ENCODE measurements at places on chromosomes 3 and 15.
A peak's percentile ranks its signal among the peaks of the same experiment; 100 is the strongest.

DNA sequence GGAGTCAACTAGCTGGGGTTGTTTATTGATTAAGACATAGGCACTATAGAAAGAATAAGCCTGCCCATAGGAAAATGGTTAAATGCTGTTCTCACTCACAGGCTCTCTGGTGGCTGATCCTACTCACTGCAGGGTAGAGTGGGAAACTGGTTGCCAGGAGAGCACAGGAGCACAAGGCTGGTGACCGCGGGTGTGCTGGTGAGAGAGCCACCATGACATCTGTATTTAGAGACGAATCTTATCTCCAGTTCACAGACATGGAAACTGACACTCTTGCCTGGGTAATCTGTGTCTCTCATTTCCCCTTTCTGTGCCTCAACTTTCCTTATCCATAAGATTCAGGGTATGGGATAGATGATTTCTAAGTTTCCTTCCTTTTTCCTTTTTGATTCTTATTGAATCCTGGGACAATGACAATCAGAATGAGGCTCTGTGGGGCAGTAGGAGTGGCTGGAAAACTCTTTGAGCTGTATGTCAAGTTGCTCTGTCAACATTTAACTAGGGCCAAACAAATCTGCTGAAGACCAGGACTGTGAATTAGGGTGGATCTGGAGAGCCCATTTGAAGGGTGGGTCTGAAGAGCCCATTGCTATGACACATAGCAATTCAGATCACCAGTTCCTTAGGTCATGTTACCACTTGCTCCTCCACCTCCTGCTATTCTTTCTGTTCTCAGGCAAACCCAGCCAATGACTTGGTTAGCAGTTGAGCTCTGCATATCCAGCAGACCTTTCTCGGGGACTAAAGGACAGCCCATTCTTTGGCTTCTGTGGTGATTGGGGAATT lies 286.1 kb upstream of the TBL1XR1 start:
- no peak for DNase-seq

- DNase-seq: no peak
Measured at GRCh38 chr3:50581459-50581842, 12.1 kb downstream of the HEMK1 start.

- DNase-seq: peak; percentile 63
Measured at GRCh38 chr15:62391641-62392262, 226.7 kb upstream of the C2CD4B start.

GRCh38 chr15:66931768-66932633 lies 133.4 kb upstream of the SMAD3 start:
- DNase-seq: peak; percentile 50

DNA sequence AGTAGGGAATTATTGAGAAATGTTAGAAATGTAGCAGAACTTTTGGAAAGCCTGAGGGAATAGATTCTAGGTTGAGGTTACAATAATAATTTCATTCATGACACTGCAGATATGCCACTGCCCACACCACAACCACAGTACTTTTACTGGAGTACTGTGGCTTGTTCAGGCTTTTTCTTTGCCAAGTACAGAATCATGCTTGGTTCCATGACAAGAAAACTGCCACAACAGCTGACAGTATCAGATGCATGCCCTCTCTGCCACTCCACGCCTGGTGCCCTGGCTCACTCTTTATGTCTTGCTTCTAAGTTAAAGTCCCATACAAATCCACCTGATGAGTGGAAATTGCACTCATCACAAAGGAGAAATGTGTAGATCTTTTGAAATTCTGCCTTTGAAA lies 398.6 kb downstream of the ZIC1 start:
- DNase-seq: no peak

DNA sequence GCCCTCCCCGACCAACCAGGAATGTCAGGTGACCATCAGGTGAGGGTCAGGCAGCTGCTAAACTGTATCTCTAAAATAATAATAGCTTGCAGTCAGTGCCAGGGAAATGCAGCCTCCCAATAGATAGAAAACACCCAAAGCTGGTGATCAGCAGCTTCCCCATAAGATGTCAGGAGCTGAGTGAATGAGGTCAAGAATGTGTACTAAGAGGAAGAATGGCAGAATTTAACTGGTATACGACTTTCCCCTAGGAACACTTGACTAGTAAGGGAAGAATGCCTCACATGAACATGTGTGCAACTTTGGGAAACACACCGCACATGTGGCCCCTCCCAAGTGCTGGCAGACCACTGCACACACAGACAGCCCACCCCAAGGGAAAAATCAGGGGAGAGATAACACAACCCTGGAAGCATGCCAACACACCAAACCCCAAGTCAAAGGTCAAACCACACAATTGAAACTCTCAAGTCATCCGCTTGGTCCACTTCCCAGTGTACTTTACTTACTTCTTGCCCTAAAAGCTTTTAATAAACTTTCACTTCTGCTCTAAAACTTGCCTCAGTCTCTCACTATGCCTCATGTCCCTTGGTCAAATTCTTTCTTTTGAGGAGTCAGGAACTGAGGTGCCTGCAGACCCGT lies 806.5 kb downstream of the OTOL1 start:
- no peak for DNase-seq

DNA sequence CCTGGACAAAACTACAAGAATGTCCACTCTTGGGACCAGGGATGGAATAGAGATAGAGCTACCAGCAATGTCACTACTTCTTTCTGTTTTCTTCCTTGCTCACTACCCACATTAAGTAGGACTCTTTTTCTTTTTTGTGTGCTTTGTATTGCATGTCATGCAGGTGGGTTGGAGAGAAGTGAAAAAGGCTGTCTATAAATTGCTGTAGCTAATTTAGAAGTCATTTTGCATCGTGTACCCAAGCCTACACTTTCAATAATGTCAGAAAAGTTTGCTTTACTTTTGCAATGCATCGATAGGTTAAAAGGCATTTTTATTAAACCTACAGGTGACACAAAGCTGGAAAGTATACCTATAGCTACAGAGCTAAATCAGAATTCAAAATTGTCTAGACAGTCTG lies 58.9 kb downstream of the GTF2E1 start:
- no peak for DNase-seq

DNA sequence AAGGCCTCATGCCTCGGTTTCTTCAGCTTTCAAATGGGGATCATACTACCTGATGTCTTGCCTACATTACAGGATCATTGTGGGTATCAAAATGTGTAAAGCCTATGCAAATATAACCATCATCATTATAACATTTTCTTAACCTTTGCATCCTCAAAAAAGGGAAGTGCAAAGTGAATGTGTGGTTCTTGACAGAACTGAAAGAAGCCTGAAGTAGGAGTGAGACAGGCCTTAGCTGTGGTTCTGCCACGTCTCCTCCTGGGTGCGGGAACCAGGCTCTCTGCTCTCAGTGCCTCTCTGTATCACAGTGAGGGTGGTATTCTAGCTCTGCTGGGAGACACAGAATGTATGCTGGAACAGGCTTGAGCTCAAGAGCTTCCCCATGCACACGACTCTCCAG lies 316.9 kb upstream of the ICE2 start:
- no peak for DNase-seq

DNA sequence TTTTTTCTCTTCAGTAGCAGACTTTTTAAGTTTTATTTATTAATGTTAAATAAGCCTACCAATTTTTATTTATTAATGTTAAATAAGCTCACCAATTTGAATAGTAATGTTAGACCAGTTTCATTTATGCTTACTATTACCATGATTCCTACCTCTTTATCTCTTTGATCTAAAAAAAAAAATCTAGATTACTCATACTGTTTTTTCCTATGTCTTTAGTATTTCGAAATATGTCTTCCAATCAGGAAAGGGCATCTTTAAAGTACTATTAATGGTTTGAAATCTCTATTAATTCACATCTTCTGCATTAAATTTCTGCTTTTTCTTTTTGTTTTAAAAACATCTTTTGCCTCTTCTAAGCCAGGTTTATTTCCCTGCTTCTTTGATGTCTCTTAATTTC lies 27.5 kb upstream of the MAPKBP1 start:
- no peak for DNase-seq

DNA sequence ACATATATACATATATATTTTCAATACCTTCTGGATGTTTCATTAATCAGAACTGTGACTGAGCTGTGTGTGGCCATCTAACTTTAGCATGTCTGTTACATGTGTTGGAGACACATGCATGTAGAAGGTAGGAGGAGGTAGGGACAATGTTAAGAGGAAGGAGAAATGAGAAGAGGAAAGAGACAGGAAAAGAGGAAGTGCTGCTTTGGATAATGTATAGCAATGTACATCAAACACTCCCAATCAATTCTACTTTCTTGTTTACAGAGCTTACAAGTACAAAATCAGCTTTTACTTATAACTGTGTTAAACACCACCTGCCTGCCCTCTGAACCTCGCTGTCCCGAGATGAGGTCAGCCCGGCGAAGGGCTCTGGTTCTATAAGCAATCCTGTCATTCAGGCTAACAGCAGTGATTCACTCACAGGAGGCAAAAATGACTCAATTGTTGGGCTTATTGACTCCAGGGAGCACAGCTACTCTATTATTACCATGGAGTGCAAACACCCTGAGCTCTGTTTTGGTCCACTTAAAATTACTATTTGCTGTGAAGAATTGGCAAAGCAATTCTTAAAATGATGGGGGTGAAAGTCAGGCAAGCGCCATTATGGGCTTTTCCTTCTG lies 188.9 kb downstream of the MEIS2 start:
- DNase-seq: no peak

DNA sequence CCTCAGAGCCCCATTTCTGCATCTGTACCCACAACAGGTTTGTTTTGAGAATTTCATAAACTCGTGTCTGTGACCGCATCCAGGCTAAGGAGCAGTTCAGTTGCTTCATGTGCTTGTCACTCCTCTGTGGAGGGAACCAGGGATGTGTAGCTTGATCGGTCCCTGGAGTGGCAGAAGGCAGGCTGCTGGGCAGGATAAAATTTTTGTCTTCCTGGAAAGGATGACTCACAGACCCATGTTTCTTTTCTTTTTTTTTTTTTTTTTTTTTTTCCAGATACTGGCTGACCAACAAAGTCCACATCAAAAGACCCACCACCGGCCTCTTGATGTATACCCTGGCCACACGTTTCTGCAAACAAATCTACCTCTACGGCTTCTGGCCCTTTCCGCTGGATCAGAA lies 70.1 kb downstream of the ST8SIA2 start:
- DNase-seq: no peak

DNA sequence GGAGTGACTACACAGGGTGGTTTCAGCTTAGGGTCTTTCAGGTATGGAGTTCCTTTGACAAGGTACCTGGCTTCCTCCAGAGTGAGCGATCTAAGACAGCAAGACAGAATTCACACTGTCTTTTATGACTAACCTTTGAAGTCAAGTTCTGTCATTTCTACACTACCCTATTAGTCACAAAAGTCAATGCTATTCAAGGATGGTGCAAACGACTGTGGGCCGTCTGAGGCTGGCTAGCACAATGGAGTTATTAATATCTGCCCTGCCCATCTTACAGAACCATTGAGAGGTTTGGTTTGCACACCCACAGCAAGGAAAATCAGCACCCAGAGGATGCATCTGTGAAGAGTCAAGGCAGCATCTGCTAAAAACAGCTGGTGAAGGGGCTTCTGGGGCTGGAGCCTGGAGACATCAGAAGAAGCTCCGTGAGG lies 62.9 kb upstream of the XCR1 start:
- DNase-seq: no peak

- DNase-seq: no peak
Measured at GRCh38 chr3:181805703-181806102, 94.0 kb downstream of the SOX2 start.

- DNase-seq: no peak
Measured at GRCh38 chr3:13005301-13005700, 67.9 kb downstream of the IQSEC1 start.

- DNase-seq: no peak
Measured at GRCh38 chr3:151426341-151426657, 34.6 kb downstream of the IGSF10 start.

- no peak for DNase-seq
Measured at GRCh38 chr15:38398134-38398533, 55.8 kb upstream of the FAM98B start.

DNA sequence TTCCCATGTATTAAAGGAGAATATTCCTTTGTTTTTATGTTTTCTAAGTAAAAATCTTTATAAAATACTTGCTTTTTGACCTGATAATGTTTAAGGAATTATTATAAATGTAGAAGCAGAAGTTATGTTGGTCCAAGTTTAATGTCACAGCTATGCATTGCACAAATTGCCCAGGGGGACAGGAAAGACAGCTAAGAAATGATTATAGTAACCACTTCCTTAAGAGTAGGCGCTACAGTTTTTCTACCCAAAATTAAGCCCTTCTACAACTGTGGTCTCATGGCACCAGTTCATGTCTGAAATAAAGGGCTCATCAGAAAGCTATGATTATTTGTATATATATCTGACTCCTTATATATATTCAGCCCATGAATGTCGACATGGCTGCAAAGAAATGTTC lies 176.4 kb downstream of the GBE1 start:
- no peak for DNase-seq

DNA sequence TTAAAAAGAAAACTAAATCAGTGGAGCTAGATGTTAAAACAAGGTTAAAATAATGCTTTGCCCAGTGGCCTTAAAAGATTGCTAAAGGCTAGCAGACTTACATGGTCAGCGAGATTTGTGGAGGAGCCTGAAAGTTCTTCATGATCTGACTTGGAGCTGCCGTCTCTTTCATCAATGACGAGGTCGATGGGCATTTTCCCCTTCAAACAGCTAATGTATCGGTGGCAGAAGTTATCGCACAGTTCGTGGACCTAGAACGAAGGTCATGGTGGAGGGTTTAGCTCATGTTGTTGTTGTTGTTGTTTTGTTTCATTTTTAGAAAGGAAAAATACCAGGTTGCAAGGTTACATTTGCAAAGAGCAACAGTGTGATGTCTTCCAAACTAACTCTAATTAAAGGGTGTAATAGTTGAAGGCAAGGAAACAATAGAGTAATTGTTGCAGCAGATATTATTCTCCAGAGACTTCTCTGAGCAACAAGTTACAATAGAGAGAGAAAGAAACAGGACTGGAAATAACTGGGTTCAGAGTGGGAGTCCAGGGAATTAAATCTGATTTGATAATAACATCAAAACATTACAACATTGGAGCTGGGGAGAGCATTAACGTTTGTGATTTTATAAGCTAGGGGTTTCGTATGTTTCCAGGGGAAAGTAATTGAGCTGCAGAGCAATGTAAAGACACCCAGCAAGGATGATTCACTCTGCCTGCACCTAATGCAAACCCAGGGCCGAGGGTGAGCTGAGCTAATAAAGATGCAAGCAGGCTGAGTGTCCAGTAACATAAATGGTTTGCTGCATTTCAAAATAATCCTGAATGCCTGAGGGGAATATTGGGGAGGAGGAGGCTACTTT lies 6.6 kb downstream of the MEIS2 start:
- DNase-seq: peak; percentile 65

DNA sequence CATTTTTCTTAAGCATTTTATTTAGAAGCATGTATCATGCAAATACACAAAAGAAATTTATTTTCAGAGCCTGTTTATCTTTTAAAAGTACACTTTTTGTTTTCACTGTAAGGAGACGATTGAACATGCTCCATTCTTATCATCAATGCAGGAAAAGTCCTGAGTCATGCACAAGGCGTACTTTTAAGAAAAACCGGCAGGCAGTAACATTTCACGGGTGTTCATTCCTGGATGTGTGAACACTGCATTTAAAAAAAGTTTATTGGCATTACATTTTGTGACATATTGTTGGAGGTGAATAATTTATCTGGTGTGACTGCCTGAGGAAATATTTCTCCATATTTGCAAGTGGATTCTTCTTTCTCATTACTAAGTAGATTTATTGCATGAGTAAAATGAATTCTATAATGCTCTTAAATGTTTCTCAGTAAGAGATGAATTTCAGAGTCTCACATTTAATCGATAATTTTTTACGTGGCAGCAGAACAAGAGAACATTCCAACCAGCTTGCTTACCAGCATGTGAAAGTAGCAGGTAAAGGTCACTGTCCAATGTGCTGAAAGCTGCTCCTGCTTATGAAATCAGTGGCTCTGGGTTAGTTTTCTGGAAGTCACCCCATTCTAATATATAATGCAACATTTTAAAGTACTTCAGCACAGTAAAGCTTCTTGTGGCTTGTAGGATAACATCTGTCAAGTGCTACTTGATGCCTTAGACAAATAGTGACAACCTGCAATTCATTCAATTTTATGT lies 87.0 kb downstream of the SV2B start:
- peak; percentile 28 for DNase-seq

Measured in umbilical cord (tissue), 2 donors.